NCI-H774 (cell line): ENCODE measurements at places on chromosomes 12 and 14.

- DNase-seq = no peak
Observed at GRCh38 chr12:25337916-25338315, 87.2 kb upstream of the KRAS start.

DNA sequence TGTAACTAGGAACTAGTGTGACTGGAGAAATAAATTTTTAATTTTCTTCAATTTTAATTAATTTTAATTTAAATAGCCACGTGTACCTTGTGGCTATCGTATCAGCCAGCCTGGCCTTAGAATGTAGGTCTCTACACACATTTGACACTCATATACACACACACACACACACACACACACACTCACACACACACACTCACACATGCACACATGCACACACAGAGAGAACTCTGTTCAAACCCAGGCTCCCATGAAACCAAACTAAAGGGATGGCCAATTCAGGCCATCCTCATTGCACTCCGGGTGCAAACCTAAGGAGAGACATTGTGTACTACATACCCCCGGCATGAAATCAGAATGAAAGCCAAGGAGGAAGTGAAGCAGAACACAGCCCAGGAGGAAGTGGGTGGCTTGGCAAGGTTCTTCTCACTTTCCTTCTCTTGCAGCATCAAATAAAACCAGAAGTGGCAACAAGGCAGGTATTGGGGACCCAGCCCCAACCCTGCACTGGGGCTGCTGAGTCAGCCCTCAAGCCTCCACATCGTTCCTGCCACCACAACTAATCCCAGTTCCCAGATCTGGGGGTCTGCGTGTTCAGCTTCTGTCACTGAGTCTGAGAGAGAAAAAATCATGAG, 26.2 kb upstream of the CHPT1 start:
- no peak for DNase-seq

- DNase-seq = no peak
Observed at GRCh38 chr12:98823012-98823411, 177.9 kb downstream of the APAF1 start.

DNA sequence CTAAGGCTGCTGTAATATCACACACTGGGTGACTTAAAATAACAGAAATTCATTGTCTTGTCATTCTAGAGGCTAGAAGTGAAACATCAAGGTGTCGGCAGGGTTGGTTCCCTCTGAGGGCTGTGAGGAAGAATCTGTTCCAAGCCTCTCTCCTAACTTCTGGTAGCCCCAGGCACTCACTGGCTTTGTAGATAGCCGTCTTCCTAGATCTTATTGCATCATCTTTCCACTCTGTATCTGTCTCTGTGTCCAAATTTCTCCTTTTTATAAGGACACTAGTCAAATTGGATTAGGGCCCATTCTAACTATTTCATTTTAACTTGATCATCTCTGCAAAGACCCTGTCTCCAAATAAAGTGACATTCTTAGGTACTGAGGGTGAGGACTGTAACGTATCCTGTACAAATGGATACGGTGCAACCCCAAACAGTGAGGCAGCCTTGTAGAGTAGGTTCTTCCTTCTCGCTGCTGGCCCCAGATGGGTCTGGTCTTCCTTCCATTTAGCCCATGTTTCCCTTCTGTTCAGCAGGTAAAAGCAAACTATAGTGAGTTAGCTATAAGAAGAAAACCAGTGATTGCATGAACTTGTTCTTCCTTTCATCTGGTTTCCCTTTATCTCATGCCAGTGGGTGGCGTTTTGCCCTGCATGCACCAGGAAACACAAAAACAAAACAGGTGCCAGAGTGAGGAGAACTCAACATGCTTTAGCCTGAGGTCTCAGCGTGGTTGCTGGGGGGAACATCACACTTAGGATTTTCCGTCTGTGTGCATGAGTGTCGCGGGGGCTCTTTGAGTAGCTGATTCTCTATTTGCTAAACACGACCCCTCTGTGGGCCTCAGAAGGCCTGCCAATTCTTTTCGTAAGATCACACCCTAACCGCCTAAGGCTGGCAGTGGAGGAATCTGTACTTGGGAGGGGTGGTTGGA, 19.5 kb downstream of the TTC9 start:
- DNase-seq = no peak

DNA sequence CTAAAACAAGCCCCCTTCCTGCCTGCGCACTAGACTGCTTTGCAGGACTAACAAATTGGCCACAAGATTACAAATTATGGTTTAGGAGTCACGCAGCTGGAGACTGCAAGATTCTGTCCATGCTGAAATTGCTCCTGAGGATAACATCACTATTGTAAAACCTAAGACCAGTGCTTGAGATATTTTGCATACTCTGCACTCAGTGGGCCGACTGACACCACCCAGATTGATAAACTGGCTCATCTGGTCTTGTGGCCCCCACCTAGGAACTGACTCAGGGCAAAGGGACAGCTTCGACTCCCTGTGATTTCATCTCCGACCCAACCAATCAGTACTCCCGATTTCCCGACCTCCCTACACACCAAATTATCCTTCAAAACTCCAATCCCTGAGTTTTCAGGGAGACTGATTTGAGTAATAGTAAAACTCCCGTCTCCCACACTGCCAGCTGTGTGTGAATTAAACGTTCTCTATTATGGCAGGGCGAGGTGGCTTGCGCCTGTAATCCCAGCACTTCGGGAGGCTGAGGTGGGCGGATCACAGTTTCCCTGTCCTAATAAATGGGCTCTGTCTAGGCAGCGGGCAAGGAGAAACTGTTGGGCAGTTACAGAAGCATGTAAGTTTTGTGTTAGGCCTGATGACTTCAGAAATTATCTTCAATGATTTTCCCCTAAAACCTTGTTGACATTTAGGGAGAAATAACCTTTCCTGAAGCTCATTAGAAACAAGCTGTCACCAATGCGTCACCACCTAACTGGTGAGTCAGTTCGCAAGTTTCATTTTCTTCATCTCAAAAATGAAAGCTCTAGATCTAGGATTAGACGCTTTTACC, 5.3 kb upstream of the UBC start:
- DNase-seq = no peak

GRCh38 chr12:90124914-90125313, 416.3 kb upstream of the ATP2B1 start:
- DNase-seq = peak; percentile 42

GRCh38 chr12:64670919-64671639, 60.8 kb downstream of the RASSF3 start:
- DNase-seq = no peak

GRCh38 chr14:101969481-101969880, 5.1 kb downstream of the DYNC1H1 start:
- no peak for DNase-seq

DNA sequence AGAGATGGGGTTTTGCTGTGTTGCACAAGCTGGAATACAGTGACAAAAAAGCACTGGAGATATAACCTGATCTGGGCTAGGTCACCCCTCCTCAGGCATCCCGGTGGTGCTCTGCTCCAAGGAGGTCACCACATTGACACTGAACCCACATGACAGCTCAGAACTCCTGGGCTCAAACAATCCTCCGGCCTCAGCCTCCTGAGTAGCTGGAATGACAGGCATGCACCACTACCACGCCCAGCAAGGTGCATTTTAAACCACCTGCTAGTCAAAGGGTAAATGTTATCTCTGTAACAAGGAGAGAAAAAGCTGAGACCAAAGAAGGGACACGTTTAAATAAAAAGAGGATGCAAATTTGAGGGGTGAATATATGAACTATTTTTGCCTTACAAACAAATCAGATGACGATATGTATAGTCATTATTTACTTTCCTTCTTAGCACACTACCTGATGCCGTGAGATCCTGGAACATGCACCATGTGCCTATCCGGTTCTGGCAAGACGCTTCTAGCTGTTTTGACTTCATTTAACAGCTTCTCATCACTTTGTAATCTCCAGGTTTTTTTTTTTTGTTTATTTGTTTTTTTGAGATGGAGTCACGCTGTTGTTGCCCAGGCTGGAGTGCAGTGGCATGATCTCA, 135.1 kb downstream of the PPM1H start:
- no peak for DNase-seq

GRCh38 chr14:100541621-100542560, 45.3 kb downstream of the BEGAIN start:
- no peak for DNase-seq

DNA sequence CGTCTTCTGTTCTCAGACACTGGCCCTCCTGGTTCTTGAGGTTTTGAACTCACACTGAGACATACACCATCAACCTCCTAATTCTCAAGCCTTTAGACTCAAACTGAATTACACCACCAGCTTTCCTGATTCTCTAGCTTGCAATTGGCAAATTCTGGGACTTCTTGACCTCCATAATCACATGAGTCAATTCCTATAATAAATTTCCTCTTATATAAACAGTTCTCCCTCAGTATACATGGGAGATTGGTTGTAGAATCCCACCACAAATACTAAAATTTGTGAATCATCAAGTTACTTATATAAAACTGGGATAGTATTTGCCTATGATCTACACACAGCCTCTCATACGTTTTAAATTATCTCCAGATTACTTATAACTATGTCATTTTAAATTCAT, 162.2 kb downstream of the DIO2 start:
- DNase-seq = no peak

- no peak for DNase-seq
Observed at GRCh38 chr12:27554421-27555186, 30.6 kb downstream of the PPFIBP1 start.

GRCh38 chr14:95408731-95409476, 89.2 kb upstream of the CLMN start:
- DNase-seq = no peak

GRCh38 chr12:109110988-109111495, 5.3 kb upstream of the ACACB start:
- peak; percentile 75 for DNase-seq

DNA sequence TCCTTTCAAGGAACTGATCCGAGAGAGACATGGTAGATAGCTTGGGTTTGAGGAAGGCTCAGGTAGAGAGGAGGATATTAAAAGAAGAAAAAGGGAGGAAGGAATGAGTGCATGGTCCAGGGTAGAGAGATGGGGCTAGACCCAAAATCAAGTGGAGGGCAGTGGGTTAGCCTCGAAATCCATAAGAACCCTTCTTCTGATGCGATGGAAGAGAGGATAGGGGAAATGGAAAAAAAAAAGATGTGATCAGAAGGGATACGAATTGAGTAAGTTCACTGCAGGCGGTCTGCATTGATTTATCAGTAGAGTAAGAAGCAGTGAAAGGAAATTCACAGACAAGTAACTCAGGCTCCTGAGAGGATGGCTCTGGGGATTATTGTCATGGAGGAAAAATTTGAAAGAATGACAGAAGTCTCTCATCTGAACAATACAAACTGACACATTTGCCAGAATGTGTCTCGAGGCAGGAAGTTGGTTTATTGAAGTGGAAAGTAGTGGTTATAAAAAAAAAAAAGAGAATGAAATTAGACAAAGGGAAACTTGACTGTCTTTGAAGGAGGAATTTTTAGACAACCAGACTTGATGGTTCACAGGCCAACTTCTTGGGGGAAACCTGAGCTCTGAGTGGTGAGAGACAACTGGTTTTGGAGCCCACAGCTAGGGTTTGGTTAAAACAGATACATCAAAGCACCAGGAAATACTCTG, 10.2 kb downstream of the PPFIBP1 start:
- DNase-seq = no peak

DNA sequence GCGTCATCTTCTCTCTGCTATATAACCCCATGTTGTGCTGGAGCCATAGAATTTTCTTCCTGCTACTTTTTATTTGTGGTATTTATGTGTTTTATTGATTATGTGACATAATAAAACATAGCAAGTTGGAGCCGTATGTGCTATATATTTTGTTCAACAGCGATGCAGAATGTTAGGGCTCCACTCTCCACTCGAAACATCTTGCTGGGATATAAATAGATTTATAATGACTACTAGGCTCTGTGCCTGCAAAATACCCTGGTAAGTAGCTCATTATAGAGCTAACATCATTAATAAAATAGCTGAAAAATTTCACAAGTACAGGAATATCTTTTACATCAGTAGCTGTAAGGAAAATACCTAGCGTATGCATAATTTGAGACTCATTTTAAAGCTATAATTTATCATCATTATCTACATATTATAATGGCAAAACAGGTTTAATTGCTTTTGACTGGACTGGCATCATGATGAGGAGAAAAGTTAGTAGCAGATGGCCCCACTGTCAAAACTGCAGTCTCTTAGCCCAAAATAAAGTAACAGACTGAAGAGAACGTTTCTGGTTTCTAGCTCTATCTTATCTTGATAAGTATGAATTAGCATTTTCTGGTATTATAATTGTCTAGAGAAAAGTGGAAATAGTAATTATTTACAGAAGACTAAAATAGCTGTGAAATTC, 263.0 kb downstream of the NEDD1 start:
- peak; percentile 17 for DNase-seq

DNA sequence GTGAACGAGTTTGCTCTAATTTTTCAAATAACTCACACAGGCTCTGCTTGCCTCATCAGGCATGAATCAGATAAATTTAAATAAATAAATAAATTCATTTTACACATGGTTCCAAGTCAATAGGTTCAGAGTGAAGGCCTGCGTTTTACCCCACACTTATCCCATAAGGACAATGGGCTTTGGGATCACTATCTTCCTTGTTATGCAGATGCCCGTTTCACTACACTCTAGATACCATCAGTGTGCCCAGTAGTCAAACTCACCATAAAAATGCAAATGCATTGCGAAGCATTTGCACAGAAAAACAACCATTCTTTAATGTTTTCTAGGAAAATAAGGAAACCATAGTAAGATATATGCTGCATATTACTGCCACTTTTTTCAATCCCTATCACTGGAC, 155.9 kb upstream of the CCDC196 start:
- no peak for DNase-seq

GRCh38 chr12:69925291-69925690, 100.3 kb downstream of the MYRFL start:
- no peak for DNase-seq

DNA sequence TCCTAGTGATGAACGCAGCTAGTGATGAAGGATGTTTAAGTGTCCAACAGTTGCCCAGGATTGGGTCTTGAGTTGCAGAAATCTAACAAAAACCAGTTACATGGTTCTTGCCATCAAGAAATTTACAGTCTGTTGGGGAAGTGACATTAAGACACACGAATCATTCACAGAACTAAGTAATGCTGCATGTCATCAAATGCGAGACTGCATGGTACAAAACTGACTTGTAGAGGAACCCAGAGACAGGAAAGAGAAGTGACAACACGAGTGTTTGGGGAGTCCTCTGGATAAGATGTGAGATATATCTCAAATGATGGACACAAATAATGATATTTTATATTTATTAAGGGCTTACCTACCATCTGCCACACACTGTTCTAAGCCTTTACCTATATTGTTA, 6.1 kb upstream of the SYNE3 start:
- DNase-seq = no peak

- DNase-seq = no peak
Observed at GRCh38 chr12:974271-974862, 16.7 kb upstream of the ERC1 start.

- no peak for DNase-seq
Observed at GRCh38 chr14:74008843-74009499, 10.1 kb downstream of the ENTPD5 start.

- no peak for DNase-seq
Observed at GRCh38 chr14:29759521-29760340, 167.9 kb downstream of the PRKD1 start.

DNA sequence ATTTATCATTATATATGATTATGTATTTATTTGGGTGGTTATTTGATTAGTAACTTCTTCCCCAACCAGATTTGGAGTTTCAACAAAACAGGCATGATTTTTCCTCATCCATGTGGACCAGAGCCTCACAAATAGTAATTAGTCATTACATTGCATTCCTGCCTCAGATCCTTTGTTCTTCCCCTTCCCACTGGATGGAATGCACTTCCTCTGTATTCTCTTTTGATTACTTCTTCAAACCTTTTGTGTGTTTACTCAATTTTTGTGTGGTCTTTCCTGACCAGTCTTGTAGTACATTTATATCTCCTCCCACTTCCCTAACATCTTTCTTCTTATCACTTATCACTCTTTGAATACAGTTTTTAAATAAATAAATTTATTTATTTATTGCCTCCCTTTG, 15.5 kb downstream of the SYT1 start:
- no peak for DNase-seq
